ENCODE measurements at places on chromosomes 13 and 19.

DNA sequence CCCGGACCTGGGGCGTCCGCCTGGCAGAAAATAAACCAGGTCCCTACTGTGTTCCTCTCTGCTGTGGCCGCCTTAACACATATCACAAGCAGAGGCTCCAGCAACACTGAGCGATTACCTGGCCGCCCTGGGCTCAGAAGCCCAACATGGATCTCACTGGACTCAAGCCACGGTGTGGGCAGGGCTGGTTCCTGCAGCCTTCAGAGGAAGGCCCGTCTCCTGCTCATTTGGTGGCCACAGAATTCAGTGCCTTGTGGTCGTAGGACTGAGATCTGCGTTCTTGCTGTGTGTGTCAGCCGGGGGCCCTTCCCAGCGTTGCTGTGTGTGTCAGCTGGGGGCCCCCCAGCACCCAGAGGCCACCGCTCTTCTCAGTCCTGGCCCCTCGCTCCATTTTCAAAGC, 30.2 kb downstream of the C2CD4C start:
- DNase-seq, result no peak

GRCh38 chr19:40603389-40604170, 2.4 kb downstream of the LTBP4 start:
- peak; percentile 67 for DNase-seq

- no peak for DNase-seq
These were observed 122.4 kb downstream of the DLEU7 start for GRCh38 chr13:50720861-50721671.

DNA sequence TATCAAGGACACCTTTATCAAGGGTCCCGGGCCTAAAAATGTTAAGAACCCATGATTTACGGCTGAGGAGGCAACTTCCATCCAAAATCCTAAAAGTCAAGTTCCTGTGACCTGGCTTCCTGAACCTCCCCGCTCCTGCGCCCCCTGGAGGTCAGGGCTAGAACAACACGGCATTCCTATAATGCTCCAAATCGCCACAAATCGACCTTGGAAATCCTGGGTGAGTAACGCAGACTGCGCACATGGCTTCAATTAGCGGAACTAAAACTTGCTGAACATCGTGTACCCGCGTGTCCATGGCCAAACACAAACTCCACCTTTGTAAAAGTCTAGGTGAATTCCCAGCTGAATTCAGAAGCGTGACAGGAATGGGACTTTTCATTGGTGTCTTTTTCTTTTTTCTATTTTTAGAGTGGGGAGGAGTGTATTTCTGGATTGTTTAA, 4.3 kb upstream of the C5AR1 start:
- DNase-seq, result no peak

- DNase-seq, result no peak
These were observed 2.5 kb downstream of the LRP3 start for GRCh38 chr19:33196446-33197193.

All from hypothalamus (tissue), 51 donors.